ENCODE measurements at places on chromosomes 5 and 9.
A peak's percentile ranks its signal among the peaks of the same experiment; 100 is the strongest.

GRCh38 chr9:111917201-111917600, 20.6 kb downstream of the UGCG start:
- no peak for DNase-seq

GRCh38 chr5:10581867-10582511, 18.1 kb downstream of the ANKRD33B start:
- DNase-seq: peak; percentile 55

DNA sequence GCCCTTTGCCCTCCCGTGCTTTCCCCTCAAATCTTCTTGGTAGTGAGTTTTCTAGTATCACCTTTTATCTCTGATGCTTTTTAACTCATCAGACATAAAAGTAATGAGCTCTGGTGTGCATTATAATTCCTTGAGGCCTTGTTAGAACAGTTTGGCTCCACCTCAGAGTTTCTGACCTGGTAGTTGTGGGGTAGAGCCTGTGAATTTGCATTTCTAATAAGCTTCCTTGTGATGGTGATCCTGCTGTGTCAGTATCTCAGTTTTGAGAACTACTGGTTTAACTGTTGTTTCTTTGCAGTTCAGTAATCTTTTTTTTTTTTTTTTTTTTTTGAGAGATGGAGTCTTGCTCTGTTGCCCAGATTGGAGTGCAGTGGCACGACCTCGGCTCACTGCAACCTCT, 31.1 kb downstream of the UBE2D2 start:
- DNase-seq: no peak

GRCh38 chr5:154858972-154859871, 795 bp downstream of the CNOT8 start:
- peak; percentile 84 for DNase-seq

- DNase-seq: no peak
Measured at GRCh38 chr5:68711293-68712200, 382.3 kb upstream of the SLC30A5 start.

- DNase-seq: no peak
Measured at GRCh38 chr9:7094052-7094451, 336.3 kb downstream of the KDM4C start.

GRCh38 chr5:134580001-134580460, 52.6 kb downstream of the SAR1B start:
- no peak for DNase-seq

DNA sequence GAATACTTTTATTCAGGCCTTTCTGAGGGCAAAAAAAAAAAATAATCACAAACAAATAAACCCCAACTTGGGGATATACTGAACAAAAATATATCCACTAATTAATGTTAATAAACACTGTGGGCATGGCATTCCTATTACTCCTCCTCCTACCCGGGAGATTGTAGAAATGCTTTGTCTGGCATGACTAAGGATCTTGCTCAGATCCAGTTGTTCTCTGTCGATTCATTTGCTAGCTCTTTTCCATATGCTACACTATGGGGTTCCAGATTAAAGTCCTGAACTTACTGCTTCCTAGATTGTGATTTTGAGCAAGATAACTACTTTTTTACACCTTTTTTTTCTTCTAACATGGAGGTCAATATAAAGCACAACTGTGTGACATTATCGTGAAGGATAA, 102.2 kb upstream of the PRR16 start:
- DNase-seq: no peak

- DNase-seq: peak; percentile 93
Measured at GRCh38 chr9:117704024-117704575, at the start of gene TLR4. TLR4 (plus strand) TSS chr9:117704403; CDS start chr9:117704473, 70 bp downstream.

DNA sequence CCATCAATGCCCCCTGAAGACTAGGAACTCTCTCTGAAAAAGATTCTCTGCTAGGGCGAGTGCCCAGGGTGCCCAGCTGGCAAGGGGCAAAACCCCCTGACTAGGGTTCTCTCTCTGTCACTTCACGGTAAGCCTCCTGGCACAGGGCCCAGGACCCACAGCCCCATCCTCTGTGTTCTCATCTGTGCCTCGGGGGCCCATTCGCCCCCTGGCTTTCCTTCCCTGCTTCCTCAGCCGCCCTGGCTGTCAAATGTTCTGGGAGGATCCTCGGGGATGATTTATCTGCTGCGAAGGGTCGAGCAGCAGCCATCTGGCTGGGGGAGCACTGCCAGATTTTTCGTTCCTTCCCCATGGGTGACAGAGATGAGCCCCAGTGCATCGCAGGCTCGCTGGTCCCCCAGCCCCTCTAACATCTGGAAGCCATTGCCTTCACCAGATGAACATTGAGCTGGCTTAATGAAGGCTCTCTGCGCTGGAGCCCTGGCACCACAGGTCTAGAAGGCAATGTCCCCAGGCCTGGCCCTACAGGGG, 24.2 kb downstream of the HMCN2 start:
- no peak for DNase-seq

DNA sequence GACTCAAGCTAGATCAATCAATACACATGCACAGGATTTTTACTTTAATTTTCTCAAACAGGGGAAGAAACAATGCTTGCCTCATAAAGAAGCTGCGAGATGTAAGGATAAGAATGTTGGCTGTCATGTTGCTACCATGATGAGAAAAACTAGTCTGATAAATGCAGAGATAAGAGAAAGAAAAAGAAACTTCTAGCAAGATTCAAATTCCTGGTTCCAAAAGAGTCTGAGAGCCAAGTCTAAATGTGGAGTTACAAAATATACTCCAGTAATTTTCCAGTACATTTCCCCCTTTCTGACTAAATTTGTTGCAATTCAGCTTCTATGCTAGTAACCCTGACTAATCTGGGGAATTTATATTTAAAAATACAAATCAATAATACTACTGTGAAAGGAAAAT, 10.4 kb upstream of the ANXA1 start:
- DNase-seq: no peak

DNA sequence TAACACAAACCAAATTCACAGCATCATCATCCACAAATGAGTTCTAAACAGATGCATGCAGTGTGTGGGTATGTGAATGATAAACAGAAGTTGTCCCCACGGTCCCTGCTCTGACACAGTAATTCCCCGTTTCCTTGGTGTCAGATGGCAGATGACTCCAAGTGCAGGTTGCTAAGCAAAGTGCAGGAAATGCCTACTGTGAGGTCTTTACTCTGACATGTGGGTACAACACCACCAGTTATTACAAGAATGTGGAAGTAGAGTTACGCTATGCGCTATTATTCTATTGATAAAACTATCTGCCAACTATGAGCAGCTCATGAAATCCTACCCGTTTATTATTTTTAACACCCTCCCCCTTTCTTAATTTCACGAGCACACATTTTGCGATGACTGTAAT, 448.9 kb downstream of the BNC2 start:
- no peak for DNase-seq

DNA sequence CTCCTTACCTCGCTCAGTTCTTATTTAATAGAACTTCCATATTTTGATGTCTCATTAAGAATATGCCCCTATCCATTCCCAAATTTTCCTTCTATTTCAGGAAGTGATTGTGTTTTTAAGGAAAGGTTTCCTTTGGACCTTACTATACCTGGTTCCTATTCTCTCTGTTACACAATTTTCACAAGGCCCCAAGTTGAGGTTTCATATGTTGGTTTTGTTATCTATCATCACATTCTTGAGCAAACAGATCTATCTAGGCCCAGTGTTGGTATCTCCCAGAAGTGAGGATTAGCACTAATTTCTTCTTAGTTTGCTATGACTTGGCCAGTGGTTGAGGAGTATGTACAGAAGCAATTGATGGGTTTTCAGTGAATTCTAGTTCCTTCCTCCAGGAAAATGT, 41.5 kb downstream of the ALG2 start:
- no peak for DNase-seq

DNA sequence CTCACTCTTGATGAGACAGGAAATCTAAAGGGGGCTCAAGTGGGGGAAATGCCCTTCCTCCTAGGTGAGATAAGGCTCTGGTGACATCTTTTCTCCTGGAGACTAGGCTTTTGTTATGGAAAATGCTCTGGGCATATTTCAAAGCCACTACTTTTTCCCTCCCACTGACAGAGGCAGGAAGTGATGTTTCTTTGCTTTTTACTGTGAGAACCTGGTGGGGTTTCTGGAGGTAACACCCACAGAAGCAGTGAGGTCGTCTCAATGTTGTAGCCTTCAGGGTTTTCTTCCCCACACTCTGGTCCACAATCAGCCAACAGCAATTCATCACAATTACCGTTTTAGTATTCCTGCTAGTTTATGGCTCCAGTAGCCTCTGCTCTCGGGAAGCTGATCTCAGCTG, 41.4 kb upstream of the FAM240B start:
- no peak for DNase-seq

GRCh38 chr5:17813214-17813613, 179.0 kb downstream of the TAF11L14 start:
- DNase-seq: no peak

- no peak for DNase-seq
Measured at GRCh38 chr5:51227963-51228470, 155.2 kb upstream of the ISL1 start.

GRCh38 chr9:15253786-15254185, 53.2 kb downstream of the TTC39B start:
- no peak for DNase-seq

DNA sequence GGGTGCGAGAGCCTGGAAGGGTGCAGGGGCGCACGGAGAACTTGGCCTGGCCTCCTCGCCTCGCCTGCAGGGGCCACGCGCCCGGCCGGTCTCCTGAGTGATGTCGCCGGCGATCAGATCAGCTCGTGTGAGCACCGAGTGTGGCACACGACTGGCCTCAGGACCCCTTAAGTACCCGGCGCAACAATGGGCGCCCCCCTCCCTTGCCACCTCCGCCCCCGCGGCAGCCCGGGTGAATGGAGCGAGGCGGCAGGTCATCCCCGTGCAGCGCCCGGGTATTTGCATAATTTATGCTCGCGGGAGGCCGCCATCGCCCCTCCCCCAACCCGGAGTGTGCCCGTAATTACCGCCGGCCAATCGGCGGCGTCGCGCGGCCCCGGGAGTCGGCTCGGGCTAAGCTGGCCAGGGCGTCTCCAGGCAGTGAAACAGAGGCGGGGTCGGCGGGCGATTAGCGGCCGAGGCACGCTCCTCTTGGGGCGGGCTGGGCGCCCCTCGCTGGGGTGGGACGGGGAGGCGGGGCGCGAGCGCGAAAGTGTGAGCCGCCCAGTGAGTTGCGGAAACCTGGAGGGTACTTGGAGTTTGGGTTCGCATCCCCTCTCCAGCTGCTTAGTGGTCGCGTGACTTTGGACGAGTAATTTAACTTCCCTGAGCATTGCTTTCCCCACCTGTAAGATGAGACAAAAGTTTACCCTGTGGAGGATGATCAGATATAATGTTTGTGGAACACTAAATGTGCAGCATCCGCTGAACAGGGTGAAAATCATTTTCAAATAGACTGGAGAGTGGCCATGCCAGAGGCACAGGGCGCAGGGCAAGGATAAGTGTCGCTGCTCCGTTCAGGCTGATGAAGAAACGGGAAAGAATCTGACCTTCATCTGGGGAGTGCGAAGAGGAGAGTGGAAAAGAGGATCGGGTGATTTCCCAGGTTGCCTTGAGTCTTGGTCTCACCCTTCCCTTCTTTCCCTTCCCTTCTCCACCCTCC, at the start of gene NEUROG1:
Gene NEUROG1, minus strand, starts transcription at position 145 of the 982 bp plus-strand sequence. CDS start 274 bp downstream, outside the sequence.
- no peak for DNase-seq

DNA sequence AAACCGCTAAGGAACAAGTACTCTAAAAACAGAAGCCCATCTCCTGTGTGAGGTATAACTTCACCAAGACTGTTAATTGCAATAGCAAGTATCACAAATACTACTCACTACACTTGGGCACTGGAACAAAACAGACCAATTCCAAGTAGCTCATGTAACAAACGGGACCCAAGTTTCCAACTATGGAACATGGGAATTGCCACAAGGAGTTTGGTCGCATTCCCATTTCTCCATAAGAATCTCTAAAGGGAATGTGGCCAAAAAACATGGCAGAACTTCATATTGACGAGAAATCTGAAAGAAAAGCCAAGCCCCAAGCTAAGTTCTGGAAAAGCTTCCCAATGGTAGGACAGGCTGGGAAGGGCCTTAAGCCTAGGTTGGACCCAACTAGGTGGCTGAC, 162.5 kb downstream of the MAPKAP1 start:
- no peak for DNase-seq

DNA sequence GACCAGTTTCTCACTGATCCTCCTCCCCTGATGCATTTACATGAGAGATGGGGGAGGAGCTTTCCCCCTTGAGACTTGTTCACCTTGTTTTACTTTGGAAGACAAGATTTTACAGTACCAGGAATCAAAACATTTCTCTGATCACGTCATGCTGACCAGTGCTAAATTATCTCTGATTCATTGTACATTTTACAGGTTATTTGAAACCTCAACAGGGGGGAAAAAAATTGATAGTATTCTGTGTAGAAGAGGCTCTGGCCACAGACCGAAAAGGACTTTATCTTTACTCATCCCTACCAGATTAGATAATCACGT, 133.9 kb downstream of the GRIA1 start:
- DNase-seq: no peak

DNA sequence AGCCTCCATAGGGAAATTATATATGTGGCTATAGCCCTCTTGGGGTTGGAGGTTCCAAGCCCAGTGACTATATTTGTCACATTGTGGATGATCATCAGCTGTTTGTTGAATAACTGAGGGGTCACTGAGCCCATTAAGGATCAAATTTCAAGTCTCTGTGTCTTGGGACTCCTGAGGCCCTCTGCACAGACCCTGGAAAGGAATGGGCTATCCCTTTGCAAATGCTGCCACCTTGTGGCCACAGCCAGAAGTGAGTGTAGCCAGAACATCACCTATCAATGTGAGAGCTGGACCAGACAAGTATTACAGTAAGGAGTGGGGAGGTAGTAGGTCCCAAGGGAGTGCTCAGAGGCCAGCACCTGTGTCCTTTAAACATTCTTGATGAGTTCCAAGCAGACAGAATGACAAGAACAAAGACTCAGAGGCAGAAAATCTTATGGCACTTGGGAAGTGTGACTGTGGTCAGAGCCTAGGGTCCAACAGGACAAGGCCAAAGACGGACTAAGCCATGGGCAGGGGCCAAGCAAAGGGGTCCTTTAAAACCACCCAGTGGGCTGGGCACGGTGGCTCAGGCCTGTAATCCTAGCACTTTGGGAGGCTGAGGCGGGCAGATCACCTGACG, 8.2 kb downstream of the RPP25L start:
- peak; percentile 59 for DNase-seq

GRCh38 chr5:66249920-66250319, 105.8 kb downstream of the SREK1 start:
- DNase-seq: no peak

- DNase-seq: no peak
Measured at GRCh38 chr5:132526974-132527564, 16.3 kb downstream of the IL5 start.

DNA sequence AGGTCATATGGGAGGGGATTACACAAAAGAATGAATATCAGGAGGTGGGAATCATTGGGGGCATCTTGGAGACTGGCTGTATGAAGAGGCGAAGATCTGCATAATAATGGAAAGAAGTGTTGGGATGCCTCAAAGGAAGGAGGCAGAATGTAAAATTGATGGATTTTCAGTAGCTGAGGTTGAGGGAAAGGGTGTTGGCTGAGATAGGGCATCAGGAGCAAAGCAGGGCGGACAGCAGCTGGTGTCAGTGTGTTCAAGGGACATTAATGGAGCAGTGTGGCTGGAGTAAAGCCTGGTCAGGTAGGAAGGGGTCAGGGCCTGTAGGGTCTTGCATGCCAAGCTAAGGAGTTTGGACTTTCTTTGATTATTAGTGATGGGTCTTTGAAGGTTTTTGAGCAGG, 65.2 kb upstream of the TNFAIP8 start:
- no peak for DNase-seq

- no peak for DNase-seq
Measured at GRCh38 chr5:118270526-118270925, 717.8 kb downstream of the DTWD2 start.
